ENCODE measurements at places on chromosomes 16 and 17.
A peak's percentile ranks its signal among the peaks of the same experiment; 100 is the strongest.

DNA sequence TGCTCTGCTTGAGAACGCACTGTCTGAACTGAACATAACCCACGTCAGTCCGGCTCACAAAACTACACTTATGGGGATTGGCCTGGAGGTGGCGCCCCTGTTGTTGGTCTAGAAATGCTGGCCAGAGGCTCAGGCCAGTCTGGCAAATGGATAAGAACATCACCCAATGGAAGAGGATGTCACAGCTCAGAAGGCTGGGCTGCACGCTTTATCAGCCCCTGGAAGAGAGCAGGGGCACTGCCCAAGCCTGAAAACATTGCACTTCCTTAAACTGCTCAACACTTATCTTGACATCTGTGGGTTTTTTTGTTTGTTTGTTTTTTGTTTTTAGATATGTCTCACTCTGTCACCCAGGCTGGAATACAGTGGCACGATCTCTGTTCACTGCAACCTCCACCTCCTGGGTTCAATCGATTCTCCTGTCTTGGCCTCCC lies 24.8 kb upstream of the BPTF start:
- DNase-seq = no peak

- DNase-seq = peak; percentile 11
Measured at GRCh38 chr16:46853713-46854443, 22.9 kb upstream of the C16orf87 start.

DNA sequence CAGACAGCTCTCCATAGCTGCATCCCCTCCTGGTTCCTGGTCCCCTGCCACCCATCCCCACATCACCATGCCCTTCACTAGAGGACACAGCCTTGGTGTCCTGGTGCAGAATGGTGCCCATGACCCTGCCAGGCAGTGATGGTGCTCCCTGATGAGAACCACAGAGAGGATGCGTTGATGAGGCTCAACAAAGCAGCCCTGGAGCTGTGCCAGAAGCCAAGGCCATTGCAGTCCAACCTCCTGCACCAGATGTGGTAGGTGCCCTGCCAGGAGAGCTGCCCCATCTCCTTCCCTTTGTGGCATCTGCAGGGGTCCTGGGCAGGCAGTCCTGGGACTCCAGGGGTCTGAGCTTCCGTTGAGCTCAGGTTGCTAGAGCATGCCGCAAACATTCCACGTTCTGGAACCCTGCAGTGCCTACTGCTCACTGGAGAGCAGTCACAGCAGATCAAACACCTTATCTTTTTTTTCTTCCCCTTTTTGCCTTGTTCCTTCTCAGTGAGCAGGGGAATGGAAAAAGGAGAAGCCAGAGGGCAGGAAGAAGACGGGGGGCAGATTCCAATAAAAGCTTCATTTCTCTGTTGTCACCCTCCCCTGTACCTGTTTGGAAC lies 5.3 kb upstream of the EPN3 start:
- DNase-seq = no peak

GRCh38 chr16:1745181-1745899 lies 26.0 kb downstream of the NME3 start:
- DNase-seq = no peak

DNA sequence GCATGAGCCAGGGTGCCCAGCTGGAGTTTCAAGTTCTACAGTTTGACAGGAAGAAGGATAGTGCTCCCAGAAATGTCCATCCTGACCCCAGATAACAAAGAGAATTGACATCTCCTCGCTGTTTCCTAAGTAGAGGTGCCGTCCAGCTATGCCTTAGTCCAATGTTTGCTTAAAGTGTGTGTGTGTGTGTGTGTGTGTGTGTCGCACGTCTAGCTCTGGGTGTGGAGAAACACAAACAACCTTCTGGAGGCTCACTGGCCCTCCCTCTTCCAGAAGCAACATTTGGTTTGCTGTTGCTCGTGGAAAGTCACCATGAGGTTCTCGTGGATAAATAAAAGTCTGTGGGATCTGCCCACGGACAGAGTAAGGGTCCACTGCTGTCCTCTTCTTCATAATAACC lies 22.1 kb downstream of the EMP2 start:
- DNase-seq = no peak
